Stimulated activated CD8-positive, alpha-beta memory T cell treated with anti-CD3 and anti-CD28 coated beads, Interleukin-15, amount 100 ng/mL, for 24 hours (primary cell): ENCODE measurements at places on chromosomes 3 and 15.
A peak's percentile ranks its signal among the peaks of the same experiment; 100 is the strongest.

GRCh38 chr15:101391981-101392640 is 97.1 kb upstream of the SNRPA1 start:
- no peak for DNase-seq

- DNase-seq: no peak
Measured at GRCh38 chr15:85545752-85546151, 165.3 kb downstream of the AKAP13 start.

- DNase-seq: no peak
Measured at GRCh38 chr3:126146034-126146433, 34.4 kb downstream of the ALDH1L1 start.

DNA sequence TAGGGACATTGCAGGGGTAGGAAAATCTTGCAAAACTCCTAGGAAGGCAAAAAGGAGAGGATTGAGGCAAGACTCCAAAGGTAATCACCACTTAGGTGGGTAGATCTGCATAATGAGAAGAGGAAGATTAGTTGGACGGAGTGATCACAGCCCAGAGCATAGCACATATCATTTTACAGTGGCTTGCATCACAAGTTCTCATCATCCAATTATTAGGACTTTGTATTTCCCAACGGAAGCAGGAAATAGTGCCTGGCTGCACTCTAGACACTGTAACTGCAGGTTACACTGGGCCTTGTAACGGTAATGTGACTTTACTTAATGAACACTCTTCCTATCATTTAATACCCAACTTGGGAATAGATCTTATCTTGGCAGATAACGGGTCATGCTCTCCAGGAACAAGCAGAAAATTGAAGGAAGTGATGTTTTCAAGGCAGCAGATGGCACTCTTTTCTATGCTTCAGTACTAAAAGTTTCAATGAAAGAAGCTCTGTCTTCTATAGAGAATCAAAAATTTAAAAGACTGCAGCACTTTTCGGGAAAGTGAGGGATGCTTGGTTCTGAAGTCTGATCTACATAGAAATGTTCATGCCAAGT is 101.9 kb upstream of the KCNMB2 start:
- no peak for DNase-seq

GRCh38 chr3:38154625-38155255 is 10.6 kb upstream of the OXSR1 start:
- no peak for DNase-seq

DNA sequence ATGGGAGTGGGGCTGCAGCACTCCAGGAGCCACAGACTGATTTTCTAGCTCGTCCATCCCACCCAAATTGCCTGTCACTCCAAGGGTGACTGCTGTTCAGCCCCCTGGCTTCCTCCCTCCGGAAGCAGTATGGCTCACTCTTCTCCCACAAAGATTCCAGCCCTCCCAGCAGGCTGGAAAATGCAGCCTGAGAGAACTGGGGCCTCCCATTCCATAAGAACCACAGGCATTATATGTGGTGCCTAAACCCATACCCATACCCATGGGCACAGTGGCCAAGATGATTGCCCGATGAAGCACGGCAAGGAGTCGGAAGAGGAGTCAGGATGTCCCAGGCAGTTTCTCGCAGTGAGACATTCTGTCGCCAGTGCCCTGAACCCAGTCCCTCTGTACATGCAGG is 6.0 kb upstream of the VILL start:
- no peak for DNase-seq

DNA sequence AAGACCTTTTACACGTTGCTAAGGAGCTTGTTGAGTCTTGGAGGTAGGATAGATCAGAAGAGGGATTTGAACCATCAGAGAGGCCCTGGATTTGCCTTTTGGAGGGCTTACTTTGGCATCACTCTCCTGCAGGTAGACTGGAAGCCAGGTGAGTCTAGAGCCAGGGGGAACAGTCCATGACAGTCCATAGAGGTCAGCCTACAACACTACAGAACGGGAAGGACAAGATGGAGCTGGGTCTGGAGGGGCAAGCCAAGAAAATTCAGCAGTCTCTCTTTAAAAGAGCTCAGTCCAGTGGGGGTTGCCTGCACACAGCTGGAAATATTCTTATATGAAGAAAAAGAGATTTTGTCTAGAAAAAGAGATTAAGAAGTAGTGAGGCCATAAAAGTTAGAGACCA is 60.7 kb downstream of the HHLA2 start:
- no peak for DNase-seq

GRCh38 chr3:143326983-143327778 is 207.6 kb downstream of the CHST2 start:
- no peak for DNase-seq

DNA sequence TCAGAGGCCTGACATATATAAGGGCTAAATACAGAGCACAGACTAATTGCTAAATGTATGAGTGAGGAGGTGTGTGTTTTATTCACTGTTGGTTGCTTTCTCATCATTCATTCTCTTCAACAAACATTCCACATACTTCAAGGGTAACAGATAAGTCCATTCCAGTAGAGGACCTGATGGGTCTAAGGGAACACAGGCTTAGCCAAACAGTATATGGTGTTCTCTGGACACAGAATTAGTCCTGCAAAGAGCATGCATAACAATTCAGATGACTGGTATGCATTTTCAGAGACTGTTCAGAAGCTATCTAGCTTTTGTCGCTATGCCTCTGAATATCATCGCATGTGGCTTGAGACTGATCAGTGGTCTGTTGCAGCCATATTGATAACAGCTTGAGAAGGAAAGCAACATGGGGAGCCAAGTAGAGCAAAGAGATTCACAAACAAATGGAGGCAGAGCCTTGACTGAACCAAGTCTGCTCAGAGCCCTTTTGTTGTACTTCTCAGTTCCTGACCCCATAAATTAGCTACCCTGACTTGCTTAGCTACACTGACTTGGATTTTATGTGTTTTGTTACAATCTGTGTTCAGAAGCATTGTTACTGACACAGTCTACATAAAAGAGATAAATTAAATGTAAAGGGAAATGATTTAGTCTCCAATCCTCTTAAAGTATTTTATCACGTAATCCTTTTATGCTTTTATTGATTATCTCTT is 1178.7 kb downstream of the ROBO1 start:
- no peak for DNase-seq

- no peak for DNase-seq
Measured at GRCh38 chr3:30719536-30719935, 113.1 kb downstream of the TGFBR2 start.

- DNase-seq: no peak
Measured at GRCh38 chr3:110598847-110599490, 472.6 kb upstream of the NECTIN3 start.

- no peak for DNase-seq
Measured at GRCh38 chr15:72998226-72998625, 54.0 kb upstream of the NEO1 start.

DNA sequence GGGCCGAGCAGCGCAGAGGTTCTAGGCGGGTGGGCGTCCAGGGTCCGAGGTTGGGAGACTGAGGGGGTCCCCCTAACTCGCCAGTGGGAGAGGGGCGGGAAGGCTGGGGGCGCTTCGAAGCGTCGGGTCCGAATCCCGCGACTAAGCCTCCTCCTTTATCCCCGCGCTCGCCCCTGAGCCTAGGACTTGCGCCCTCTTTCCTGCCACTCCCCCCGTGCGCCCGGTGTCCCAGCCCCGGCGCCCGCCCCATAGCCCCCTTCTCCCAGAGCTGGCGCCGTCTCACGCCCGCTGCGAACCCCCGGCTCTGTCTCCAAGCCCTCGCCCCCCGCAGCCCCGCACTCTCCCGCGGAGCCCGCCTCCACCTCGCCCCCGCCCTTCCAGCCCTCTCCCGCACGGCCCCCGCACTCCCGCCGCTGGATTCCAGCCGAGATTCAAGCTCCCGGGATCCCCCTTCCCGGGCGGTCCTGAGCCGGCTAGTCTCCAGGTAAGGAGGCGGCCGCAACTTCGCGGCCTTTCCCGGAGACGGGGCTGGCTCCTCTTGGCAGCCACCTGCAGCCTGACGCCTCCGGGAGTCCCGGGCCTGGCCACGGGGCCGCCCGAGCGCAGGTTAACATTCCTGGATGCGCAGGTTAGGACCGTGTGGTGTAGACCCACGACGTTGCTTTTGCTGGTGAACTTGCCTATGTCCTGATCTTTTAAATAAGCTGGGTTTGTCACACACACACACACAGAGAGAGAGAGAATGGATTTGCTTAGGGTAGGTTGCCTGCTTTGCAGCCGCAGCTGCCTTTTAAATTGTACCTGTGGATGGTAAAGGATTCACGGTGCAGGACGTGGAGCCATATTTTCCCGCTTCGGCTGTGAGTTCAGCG is 563 bp downstream of the PXYLP1 start:
- DNase-seq: no peak

DNA sequence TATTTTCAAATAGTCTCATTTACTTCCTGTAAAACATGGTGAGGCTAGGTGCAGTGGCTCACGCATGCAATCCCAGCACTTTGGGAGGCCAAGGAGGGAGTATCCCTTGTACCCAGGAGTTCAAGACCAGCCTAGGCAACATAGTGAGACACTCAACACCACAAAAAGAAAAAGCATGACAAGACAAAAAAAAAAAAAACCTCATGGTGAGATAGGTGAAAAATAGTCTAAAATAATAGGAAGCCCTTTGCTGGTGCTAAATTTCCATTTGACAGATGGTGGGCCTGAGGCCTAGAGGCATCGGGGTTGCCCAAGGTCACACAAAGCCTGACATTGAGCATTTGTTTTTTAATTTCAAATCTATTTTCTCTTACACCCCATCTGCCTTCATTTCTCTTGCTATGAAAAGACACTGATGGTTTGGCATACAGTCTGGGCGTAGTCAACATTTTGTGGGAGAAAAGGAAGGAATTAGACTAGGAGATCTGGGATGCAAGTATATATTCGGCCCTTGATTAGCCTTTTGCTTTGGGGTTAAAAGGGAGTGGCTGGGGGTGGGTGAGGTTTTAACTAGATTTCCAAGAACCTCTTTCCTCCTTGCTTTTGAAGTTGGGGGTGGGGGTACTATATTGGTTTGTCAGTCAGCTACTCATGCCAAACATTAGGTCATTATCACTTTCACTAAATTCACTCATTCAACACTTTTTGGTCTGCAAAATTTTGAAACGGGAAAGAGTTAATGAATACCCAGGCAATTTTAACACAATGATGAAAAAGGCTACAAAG is 11.3 kb downstream of the RAB8B start:
- DNase-seq: no peak

DNA sequence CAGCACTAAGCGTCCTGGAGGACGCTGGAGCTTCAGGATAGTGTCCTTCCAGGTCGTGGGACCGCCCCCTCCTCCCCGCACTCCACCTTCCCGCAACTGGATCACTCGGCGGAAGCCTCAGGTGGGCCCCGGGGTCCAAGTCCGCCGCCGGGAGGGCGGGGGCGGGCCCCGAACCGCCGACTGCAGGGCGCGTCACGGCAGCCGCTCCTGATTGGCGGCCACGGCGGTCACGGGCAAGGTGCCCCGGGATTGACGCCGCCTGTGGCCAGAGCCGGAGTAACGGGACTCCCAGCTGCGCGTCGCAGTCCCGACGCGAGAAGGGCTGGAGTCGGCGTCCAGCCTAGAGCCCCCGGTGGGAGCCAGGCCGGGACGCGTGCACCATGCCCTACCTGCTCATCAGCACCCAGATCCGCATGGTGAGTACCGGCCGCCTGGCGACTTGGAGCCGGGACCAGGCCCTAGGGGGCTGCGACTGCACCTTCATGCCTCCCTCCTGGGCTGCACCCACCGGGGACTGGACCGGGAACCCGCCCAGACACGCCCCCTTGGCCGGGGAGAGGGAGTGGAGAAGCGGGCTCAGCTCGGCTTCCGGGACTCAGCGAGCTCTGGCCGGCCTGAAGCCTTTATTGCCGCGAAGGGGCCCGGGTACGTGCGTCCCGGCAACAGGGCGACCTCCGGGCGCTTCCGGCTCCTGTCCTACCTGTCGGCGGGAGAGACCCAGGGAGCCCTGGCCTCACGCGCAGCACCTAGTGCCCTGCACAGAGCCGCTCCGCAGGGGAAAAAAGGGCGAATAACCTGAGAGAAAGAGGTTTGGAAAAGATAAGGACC is at the start of gene GCHFR:
TSS of gene GCHFR (plus strand) at position 268 of the 828 bp plus-strand sequence. CDS start at position 381, 113 bp downstream.
- DNase-seq: peak; percentile 41

DNA sequence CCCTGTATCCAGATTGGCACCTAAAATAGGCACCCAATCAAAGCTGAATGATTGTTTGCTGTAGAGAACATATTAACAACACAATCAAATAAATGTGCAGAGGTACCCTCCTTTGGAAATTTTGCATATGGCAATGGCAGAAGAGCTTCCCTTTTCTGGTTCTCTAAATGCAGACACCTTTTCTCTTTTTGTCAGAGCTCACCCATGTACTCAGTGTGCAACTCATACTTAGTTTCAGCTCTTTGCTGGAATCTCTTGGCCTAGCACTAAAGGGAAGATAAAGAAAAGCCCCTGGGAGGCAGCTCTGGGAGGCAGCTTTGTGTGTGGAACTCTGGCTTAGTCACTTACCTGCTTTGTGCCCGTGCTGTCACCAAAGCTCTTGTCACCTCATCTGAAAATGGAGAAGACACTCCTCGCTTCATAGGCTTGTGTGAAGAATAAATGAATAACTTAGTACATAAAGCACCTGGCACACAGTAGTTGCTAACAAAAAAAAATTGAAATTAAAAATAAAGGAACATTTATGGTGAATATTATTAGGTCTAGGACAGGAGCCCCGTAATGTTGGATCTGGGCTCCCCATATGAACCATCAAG is 28.8 kb downstream of the ST6GAL1 start:
- no peak for DNase-seq

GRCh38 chr3:71463617-71464016 is 119.9 kb downstream of the FOXP1 start:
- no peak for DNase-seq

DNA sequence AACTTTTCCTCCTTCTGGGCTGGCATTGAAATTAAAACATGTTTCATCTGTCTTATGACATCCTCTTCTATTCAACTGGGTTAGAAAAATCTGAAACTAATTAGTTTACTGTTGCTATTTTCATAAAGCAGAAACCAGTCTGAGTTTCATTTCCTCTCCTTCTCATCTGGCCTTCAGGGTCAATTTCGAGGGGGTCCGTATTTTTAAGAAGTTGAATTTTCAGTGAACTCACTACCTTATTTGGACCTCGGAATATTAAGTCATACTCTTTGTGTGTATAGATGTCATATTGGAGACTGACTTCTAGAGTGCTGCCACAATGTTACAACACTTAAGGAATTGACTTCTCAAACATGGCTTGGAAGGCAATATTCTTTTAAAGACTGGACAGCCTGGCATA is 485.9 kb downstream of the SQOR start:
- no peak for DNase-seq

DNA sequence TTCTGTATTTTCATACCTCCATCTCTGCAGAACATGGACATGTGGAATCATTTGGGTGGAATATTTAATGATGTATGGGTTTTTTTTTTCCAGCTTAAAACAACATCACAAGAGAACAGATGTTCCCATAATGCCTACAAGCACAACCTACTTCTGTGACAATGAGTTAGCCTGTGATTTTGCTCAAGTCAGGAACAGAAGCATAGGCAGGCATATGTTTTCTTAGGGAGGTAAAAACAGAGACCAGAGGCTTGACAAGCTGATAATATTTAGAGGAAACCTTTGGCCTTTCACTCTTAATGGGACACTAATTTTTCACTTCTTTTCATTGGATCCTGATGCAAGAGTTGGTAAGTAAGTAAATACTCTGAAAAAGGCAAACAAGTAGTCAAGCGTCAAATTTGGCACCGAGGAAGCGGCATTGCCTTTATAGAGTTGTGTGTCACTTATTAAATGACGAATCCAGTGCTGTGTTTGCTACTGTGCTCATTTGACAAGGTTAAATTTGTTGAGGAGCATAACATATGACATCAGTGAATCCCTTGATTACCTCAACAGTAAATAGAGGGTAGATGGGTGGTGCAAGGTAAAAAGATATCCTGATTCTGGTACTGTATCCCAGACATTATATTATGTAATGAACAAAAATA is 66.7 kb upstream of the RBMS3 start:
- DNase-seq: no peak

GRCh38 chr15:58446521-58446920 is 14.7 kb downstream of the LIPC start:
- DNase-seq: no peak
